ENCODE measurements at places on chromosomes 1 and 21.

DNA sequence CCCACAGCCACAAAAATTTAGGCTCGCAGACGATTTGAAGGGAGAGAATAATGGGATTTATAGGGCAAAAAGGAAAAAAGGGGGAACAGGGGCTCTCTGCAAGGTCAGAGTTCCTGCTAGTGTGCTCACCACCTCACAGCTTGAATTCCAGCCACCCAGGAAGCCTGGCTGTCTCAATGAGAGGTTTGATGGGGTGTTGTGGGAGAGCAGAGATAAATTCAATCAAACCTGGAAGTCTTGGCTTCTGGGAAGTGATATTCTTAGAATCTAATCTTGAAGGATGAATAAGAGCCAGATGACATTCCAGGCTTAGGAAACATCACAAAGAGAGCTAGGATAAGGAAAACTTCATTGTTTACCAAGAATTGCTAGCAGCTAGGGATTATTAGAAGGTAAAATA is 47.4 kb upstream of the C21orf91 start:
- DNase-seq, result no peak

- no peak for DNase-seq
These were observed 1.3 kb upstream of the DNAJC16 start for GRCh38 chr1:15525050-15526020.

GRCh38 chr1:31701091-31701736 is 2.6 kb downstream of the COL16A1 start:
- no peak for DNase-seq

GRCh38 chr1:18205319-18205718 is 97.7 kb downstream of the IGSF21 start:
- no peak for DNase-seq

GRCh38 chr1:47913225-47913823 is 83.9 kb downstream of the TRABD2B start:
- no peak for DNase-seq

- DNase-seq, result peak; percentile 42
These were observed 5.1 kb upstream of the LAMTOR5 start for GRCh38 chr1:110412576-110412975.

- no peak for DNase-seq
These were observed 2.3 kb upstream of the BCAN start for GRCh38 chr1:156639601-156640101.

DNA sequence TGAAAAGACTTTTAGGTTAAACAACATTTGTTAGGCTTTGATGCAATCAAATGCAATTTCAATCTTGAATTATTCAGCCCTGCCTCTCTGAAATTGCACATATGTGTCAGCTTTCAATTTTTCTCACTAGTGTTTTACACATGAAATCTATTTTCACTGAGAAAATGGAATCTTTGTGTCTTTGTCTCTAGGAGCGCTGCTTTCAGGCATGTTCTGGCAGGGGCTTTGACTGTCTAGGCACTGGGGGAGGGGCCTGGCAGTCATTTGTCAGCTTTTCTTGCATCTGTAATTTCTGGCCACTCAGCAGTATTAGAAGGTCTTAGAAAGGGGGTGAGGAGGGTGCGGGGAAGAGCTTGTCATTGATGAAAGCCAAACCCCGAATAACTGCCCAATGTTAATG is 264.4 kb downstream of the PTPRC start:
- DNase-seq, result no peak

GRCh38 chr1:184532199-184532598 is 145.4 kb downstream of the C1orf21 start:
- no peak for DNase-seq

GRCh38 chr1:246792603-246793002 is 68.4 kb downstream of the SCCPDH start:
- DNase-seq, result no peak

- no peak for DNase-seq
These were observed 21.1 kb upstream of the ETS2 start for GRCh38 chr21:38784458-38785266.

- DNase-seq, result no peak
These were observed 105.9 kb downstream of the DTL start for GRCh38 chr1:212141404-212141803.

- no peak for DNase-seq
These were observed 129.7 kb downstream of the RUNX1 start for GRCh38 chr21:34919406-34919805.

DNA sequence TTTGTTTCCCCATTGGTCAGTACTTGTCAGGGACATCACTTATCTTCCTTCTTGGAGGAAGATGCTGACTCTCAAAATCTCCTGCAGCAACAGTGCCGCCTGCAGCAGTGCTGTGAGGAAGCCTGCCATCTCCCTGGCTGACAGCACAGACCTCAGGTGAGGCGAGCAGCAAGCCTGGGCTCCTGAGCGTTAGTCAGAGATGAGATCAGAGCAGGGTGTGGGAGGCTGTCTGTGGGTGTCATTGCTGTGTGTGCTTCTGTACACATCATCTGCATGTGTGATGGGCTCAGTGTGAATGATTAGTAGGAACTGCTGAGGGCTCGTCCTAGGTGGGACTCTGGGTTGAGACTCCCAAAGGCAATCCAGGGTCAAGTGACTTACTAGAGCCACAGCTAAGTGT is 6.1 kb downstream of the STRIP1 start:
- DNase-seq, result no peak
